ENCODE measurements at places on chromosomes 4 and X.

DNA sequence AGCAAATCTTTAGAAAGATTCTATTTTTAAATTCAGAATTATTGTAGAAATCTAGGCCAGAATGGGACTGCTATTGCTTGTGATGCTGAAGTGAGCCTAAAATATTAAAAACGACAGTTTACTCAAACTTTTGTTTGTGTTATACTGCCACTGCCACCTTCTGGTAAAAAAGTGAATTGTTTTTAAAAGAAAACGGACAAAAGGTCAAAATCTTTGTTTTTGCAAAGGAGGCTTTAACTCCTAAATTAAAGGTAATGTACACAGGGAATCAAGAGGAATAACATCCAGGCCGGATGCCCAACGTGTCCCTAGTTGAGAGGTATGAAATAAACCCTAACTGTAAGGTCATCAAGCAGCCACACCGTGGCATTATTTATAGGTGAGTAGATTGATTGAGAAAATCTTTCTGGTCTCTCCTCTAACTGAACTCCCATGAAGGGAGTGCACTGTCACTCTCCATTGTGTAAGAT, 338.3 kb upstream of the GALNT7 start:
- no peak for DNase-seq

DNA sequence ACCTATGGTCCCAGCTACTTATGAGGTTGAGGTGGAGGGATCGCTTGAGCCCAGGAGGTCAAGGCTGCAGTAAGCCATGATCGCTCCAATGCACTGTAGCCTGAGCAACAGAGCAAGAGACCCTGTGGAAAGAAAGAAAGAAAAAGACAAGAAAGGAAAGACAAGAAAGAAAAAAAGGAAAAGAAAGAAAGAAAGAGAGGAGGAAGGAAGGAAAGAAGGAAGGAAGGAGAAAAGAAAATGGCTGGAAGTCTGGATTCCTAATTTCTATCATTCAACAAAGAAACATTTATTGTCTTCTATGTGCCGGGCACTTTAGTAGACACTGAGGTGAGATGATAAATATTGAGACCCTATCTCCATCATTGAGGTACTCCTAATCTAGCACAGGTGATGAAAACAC, 26.8 kb upstream of the BCORL1 start:
- DNase-seq: no peak

- DNase-seq: no peak
Observed at GRCh38 chrX:152074163-152074562, 64.2 kb downstream of the MAGEA10 start.

GRCh38 chr4:46937493-46937892, 28.4 kb upstream of the COX7B2 start:
- no peak for DNase-seq

- no peak for DNase-seq
Observed at GRCh38 chr4:170526471-170526870, 436.7 kb upstream of the AADAT start.

- no peak for DNase-seq
Observed at GRCh38 chrX:40167850-40168479, 70.2 kb upstream of the BCOR start.

DNA sequence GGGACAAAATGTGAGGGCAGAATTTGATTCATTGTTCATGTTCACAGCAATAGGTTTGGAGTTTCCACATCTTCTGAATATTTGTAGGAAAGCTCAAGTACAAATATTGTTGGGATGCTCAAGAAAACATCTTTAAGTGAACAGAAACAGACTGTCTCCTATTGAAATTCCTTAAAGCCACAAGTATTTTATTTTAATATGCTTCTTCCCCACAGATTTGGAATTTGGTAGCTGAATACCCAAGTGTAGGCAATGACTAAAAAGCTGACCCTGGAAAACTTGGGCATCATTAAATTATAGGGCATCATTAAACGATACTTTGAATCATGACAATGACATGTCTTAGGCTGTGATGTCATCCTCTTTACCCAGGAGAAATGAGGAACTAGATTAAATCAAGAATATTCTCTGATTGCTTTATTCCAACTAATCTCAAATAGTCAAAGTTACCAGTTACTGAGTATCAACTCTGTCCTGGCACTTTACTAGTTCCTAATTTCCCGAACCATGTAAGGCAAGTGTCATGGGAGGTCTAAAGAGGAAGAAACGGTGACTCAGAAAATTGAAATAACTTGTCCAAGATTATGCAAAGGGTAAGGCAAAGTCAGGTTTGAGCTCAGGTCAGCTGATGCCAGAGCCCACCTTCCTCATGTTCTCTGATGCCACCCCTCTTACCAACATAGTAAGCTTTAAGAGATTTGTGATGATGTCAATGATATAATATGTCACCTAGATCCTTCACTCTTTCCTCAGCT, 223.1 kb upstream of the LEF1 start:
- no peak for DNase-seq

DNA sequence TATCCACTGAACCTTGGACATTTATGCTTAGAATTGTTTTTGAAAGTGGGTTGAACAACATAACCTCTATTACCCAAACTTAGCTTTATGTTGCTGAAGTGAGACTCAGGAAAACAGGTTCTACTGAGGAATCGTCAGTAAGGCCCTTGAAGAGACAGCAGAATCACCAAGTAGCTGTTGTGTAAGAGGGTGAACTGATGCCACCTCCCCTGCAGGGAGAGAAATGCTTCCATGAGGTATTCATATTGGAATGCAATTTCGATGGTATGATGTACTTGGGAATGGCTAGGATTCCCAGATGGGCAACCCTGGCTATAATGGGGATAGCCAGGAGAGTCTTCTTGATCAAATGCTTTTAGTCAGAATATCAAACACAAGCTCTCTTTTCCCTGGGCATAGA, 4.1 kb upstream of the SCRG1 start:
- DNase-seq: no peak

DNA sequence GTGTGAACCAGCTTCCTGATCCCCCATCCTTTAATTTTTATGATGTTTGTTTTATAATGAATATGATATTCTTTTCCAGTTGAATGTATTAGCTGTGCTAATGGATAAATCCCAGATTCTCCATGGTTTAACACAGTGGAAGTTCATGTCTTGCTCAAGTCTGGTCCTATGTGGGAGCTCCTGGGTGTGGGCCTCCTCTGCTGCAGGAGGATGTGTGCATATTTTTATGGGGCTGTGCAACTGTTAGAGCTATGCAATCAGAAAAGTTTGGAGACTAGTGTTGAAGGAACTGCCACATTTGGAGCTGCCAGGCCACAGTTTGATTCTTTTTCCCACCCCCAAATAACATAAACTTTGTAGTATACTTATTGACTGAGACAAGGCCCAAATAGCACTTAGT, 24.8 kb downstream of the MGST2 start:
- no peak for DNase-seq

All from stimulated activated CD4-positive, alpha-beta T cell treated with anti-CD3 and anti-CD28 coated beads, Interleukin-4, amount 100 ng/mL, for 48 hours (primary cell).